MM.1S (cell line): ENCODE measurements at places on chromosomes 3 and 15.

DNA sequence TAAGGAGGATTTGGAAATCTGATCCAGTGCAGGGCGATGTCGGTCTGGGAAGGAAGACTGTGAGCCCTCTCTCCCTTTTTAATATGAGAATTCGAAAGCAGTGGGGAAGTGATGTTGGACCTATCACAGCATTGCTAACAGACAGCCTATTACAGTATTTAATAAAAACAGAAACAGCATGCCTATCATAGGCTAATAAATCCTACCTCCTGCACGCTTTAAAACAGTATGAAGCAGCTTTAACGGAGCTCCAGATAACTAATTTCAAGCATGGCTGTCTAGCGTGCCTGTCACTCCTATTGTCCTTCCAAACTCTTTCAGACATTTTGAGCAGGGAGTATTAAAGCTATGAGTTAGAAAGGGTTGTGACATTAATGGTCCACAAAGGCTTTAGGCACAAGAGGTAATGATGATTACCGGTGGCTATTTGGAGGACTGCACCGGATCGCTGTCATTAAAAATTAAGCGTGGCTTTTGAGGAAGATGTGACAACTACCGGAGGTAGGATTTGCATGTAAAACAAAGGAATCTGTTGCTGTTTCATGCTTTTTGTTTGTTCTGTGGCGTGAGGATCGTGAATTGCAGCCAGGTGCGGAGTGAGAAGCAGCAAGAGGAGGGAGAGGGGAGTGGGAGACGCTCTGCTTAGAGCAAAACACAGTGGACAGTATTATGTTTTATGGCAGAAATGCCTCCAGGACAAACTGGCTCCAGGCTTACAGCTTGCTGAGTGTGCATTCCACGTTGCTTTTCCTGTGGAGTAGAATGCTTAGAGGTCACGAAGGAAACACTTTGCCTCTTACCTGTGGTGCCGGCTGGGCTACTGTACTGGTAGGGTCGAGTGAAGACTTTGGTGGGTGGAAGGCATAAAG, at the start of gene KCNMB2:
TSS of gene KCNMB2 (plus strand) at position 226 of the 869 bp plus-strand sequence.
- DNase-seq, result peak; percentile 80

GRCh38 chr15:28896951-28897350, 11.2 kb downstream of the APBA2 start:
- DNase-seq, result no peak

GRCh38 chr3:10332481-10333348, 11.8 kb upstream of the SEC13 start:
- DNase-seq, result no peak

- DNase-seq, result no peak
Observed at GRCh38 chr3:54527953-54528352, 399.9 kb downstream of the LRTM1 start.

- peak; percentile 28 for DNase-seq
Observed at GRCh38 chr3:14352002-14352627, 50.3 kb upstream of the SLC6A6 start.

DNA sequence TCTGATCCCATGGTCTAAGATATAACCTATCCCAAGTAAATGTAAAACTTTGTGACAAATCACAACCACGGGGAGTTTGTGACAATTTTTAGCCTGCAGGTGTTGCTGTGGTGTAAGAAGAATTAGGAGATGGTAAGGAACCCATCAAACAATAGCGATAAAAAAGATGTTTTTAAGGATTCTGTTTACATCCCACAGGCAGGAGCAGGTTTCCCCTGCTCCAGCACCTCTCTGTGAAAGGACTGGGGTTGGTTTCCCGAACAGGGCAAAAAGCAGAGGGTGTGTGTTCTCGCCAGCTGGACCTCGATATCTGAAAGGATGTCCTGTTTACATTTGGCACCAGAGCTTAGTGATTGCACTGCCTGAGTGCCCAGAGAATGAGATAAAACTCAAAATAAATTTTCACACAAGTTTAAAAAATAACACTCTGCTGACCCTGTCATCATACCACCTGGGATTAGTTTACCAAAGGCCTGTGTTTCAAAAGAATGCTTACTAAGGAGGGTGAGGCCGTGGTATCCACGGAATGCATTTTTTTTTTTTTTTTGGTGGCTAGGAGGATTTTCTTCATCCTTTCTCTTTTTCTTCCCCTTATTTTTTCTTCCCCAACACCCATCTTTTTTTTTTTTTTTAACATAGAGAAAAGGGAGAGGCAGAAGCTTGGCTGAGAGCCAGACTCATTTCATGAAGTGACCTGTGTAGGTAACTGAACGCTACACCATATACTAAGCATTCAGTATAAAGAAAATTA, 151.8 kb upstream of the DPH6 start:
- no peak for DNase-seq

- DNase-seq, result no peak
Observed at GRCh38 chr3:187856555-187856954, 111.3 kb upstream of the BCL6 start.

GRCh38 chr3:175668300-175668699, 809.2 kb downstream of the NAALADL2 start:
- no peak for DNase-seq

- DNase-seq, result no peak
Observed at GRCh38 chr3:164040991-164041390, 1037.3 kb downstream of the SI start.
